ENCODE measurements at places on chromosomes 11 and 22.

- no peak for DNase-seq
These were observed 28.5 kb downstream of the MAML2 start for GRCh38 chr11:96314326-96315020.

- no peak for DNase-seq
These were observed 29.2 kb downstream of the INCENP start for GRCh38 chr11:62153087-62153395.

DNA sequence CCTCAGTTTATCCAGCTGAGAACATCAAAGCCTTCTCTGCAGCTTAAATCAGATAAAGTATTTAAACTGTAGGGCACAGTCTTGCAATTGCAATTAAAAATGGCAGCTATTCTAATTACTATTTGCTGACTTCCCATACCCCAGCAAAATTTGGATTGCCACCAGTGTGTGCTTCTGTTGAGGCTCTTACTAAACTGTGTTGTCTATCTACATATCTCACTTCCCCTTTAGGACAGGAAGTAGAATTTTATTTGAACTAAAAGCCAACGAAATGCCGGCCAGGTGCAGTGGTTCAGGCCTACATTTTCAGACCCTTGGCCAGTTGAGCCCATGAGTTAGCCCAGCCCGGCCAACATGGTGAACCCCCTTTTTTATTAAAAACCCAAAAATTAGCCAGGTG, 7.1 kb downstream of the SAA4 start:
- DNase-seq: no peak

GRCh38 chr11:106904826-106905225, 113.5 kb downstream of the GUCY1A2 start:
- DNase-seq: no peak

GRCh38 chr22:37139762-37140161, 10.0 kb downstream of the IL2RB start:
- no peak for DNase-seq

GRCh38 chr11:61782299-61782698, 10.1 kb downstream of the TMEM258 start:
- DNase-seq: no peak

GRCh38 chr11:36149538-36150242, 139.5 kb downstream of the COMMD9 start:
- peak; percentile 62 for DNase-seq

GRCh38 chr11:61349189-61349751, 12.4 kb downstream of the CYB561A3 start:
- DNase-seq: no peak

- no peak for DNase-seq
These were observed 859 bp upstream of the ACCS start for GRCh38 chr11:44065161-44065661.
